ENCODE measurements at places on chromosomes 12 and 14.

GRCh38 chr12:13154831-13155230 lies 41.7 kb upstream of the EMP1 start:
- no peak for DNase-seq

GRCh38 chr12:114499338-114499737 lies 93.4 kb upstream of the TBX5 start:
- DNase-seq = no peak

- no peak for DNase-seq
Measured at GRCh38 chr12:29073631-29074239, 75.3 kb upstream of the FAR2 start.

DNA sequence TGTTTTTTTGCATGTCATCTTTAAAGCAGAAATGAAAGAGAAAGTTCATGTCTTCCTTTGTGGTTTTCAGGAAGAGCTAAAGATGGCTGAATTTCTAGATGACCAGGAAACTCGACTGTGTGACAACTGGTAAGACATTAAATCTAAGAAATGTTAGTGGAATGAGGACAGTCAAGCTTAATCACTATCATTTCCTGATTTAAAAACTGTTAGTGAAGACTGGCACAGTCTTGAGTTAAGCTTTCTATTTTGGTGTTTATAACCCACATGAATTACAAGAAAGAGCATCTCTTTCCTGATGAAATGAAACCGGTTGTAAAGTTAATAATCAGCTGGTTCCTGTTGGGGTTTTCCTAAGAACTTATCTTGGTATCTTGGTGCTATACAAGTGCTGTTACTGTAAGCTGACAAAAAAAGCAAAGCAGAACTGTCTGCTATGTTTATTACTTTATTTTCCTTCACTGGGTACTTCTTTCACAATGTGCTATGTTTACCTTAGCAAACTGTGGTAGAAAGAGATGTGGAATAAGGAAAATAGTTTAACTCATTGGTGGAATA lies 5.2 kb downstream of the TRAFD1 start:
- DNase-seq = no peak

DNA sequence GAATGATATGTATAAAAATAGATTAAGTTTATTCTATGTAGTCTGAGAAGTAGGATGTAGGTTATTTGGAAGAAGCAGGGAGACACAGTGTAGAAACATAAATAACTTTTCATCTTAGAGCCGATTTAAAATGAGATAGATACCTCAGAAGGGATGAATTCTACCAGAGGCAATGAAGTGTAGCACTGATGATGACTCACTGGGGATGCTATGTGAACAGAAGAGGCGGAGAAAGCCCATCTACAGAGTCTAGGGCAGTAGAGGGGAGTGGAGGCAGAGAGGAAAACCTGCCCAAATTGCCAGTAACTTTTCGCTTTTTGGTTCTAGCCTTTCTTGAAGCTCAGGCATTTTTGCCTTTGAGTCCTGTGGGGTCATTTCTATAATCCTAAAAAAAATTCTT lies 451.8 kb downstream of the ATP23 start:
- DNase-seq = no peak

DNA sequence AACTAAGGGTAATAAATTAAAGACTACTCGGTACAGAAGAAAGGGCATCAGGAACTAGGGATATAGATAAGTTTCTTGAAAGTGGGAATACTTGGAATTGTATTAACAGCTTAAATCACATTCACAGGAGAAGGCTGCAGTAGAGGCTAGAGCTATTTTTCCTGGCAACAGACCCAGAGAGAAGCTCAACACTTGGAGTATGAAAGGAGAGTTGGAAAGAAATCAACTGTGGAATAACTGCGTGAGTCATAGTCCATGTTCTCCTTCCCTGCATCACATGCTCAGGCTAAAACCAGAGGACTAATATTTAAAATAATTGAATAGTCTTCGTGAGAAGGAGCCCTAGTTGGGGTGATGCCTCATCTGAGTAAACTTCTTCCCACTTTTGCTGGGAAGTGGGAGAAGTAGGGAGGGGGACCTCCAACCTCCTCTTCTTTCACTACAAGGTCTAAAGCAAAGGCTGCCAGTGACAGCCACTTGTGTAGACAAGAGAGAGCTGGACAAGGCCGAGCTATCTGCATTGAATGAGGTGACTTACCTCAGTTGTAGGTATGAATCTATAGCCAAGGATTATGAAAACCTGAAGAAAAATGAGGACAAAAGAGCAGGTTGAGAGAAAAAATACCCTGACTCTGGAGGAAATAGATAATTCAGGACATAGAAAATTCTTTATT lies 32.7 kb downstream of the DYRK2 start:
- no peak for DNase-seq

- DNase-seq = no peak
Measured at GRCh38 chr12:124443931-124444712, 123.3 kb downstream of the NCOR2 start.

GRCh38 chr12:56521590-56522371 lies at the start of gene RBMS2:
TSS of gene RBMS2 (plus strand) at chr12:56521820. CDS start at chr12:56522024, 204 bp downstream.
- DNase-seq = peak; percentile 63

GRCh38 chr14:51058382-51058781 lies 36.5 kb downstream of the TRIM9 start:
- DNase-seq = no peak

- DNase-seq = no peak
Measured at GRCh38 chr12:110065540-110065939, 17.2 kb upstream of the C12orf76 start.

DNA sequence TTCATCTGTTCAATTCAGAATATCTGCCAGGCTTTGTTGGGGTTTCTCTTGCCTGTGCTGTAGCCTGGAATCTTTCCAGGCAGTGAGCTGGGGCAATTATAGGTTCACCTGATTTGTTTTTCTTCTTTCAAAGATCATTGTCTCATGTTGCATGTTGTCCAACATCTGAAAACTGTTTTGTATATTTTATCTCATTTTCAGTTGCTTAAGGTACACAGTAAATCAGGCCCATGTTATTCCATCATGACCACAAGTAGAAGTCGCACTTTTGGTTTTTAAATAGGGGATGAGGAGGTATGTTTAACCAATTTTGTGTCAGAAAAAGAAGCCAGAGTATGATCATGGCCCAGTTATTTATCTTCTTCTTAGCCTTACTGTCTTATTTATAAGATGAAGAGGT lies 24.9 kb upstream of the FUT8 start:
- DNase-seq = no peak

DNA sequence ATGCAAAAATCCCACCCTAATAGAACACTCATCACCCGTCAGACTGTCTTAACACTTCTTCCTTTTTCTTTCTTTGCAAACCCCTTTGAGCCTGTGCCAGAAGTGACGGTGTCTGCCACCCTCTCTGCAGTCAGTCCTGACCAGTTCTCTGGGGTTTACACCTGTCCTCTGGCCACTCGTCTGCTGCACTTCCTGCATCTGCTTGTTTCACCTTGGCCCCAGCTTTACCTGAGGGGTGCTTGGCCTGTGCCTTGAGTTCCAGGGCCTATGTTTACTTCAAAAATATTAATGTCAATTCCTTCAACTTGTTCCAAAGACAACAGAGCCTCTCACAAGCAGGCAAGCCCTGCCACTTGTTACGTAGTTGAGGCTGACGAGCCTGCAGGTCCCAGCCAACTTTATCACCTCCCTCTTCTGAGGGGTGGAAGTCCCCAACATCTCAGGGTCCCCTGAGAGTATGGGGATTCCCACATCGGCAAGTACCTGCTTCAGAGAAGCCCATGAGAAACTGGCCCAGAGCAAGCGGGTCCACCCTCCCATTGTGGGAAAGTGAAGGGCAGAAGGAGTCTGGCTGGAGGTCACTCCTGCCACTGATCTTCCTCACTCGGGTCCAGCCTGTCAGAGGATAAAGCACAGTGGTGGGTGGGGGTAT lies 205.4 kb downstream of the DAD1 start:
- DNase-seq = no peak

DNA sequence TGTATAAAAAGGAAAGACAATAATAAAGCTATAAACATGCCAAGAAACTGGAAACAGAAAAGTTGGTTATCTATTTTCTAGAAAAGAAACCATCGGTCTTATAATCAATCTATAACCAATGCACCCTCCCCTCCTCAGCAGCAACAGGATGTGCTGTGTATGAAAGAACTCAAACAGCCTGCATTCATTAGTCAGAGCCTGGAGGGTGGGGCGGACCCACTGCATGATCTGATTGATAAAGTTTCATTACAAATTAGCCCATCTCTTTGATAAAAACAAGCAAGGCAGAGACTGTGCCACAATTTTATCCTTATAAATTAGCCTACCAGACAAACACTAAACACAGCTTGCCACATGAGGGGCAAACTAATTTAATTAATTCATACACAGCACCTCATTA lies 448.1 kb downstream of the BCAT1 start:
- DNase-seq = no peak

GRCh38 chr12:99334285-99335056 lies 313.1 kb upstream of the GARIN6 start:
- DNase-seq = no peak

DNA sequence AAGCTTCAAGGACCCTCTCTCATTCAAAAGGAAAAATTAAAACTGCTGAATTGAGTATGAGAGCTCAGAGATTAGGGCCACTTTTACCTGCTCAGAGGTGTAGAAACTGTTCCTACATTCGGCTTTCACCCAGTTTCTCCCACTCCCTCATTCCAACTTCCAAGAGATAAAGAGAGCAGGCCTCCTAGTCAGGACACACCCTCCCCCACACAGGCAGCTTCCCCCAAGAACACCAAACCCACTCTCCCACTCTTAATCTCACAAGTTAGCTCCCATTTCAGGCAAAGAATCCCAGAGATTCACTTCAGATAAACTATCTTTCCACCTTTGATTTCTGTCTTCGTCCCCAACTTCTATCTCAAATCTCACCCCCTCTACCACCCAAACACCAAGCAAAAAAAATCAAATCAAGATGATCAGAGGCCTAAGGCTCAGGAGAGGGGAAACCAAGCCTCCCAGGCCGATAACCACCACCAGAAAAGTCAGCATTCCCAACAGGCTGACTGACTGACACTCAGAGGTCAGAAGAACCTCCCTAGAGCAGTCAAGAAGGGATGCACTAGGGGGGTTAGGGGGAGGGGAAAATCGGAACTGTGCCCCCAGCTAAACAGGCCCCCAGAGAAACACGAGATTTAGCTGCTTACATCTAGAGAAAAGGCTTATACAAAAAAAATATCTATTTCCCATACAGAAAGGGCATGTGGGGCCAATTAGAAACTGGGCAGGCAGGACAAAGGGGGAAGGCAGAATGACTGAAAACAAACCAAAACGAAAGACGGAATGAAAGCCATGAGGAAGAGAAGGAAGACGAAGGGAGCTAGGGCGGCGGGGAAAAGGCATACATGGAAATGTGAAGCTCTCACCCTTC lies 13.2 kb upstream of the CDH24 start:
- no peak for DNase-seq

DNA sequence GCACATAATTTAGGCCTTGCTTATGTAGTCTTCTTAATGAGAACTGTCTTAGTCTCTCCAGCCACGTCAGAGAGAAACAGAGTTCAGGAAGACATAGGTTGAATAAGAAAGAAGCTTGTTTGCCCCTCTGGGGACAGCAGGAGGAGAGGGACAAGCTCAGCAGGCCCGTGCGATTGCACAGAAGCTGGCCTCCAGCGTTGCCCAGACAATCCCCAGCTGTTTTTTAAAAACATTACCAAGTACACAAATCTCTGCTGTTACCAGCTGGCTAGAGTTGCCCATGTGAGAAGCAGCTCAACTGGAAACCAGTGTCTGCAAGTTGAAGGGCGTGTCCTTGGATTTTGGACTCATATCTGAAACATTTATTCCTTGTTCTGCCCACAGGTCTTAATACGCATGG lies 232.6 kb downstream of the EFCAB11 start:
- no peak for DNase-seq

DNA sequence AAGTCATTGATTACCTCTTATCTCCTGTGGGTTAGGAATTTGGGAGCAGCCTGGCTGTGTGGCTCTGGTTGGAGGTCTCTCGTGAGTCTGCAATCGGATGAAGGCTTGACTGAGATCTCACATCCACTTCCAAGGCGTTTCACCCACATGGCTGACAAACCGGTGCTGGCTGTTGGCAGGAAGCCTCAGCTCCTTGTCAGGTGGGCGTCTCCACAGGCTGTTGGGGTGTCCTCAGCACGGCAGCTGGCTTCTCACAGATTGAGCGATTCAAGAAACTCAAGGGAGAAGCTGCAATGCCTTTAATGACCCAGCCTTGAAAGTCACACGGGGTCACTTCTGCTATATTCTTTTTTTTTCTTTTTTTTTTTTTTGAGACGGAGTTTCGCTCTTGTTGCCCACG lies 28.6 kb upstream of the CORO1C start:
- no peak for DNase-seq

GRCh38 chr14:71021347-71022011 lies 114.2 kb downstream of the PCNX1 start:
- DNase-seq = no peak

GRCh38 chr14:75198291-75198933 lies 22.0 kb upstream of the TMED10 start:
- peak; percentile 45 for DNase-seq

- no peak for DNase-seq
Measured at GRCh38 chr14:75577090-75577489, 1.3 kb upstream of the FLVCR2 start.

- DNase-seq = no peak
Measured at GRCh38 chr12:109864916-109865315, 15.4 kb downstream of the GLTP start.

DNA sequence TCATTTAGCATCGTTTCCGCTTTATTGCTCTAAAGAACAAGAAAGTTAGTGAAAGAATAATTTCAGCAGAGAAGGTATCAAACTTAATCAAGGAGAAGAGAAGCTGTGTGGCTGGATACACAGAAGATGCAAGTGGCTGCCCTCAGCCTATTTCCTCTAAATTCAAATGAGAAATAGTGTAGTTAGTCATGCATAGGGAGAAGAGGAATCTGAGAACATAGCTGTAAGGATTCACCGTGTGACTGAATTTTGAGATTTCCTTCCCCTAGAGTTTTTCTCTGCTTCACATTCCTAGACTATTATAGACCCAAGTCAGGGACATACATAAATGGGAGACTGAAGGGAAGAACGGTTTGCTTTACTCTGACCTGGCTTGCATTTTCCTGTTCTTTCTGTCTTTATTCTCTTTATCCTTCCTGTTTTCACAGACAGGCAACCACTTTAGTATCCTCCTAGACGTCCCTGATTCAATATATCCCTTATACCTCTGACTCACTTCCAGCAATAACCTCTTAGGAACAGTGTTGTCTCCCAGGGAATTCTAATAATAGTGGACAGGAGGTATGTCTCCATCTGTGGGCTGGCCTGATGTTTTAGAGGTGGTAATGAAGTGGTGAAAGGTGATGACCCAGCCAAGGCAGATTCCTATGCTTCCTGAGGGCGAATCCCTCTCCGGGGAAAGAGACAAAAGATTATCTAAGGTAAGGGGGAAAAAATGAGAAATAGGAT lies 7.0 kb downstream of the RNASE10 start:
- no peak for DNase-seq

GRCh38 chr12:10636611-10637010 lies 23.2 kb upstream of the MAGOHB start:
- DNase-seq = no peak
